ENCODE measurements at places on chromosomes 1 and 21.

DNA sequence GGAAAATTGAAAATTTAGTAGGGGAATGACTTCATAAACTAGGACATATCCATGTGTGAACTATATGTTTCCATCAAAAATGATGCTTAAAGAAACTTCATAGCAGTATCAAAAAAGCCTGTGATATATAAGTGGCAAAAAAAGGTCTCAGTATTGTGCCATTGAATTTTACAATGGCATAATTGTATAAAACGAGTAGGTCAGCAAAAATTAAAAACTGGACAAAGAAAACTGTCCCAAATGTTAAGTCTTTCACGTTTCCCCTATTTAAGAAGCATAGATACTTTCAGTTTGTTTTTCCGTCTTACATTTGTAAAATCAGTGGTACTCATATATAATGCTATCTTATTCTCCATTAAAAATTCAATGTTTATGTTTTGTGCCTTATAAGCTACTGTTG, 43.2 kb downstream of the LRRC8B start:
- DNase-seq, result no peak

- no peak for DNase-seq
These were observed 70.4 kb upstream of the TTLL7 start for GRCh38 chr1:84069236-84069845.

DNA sequence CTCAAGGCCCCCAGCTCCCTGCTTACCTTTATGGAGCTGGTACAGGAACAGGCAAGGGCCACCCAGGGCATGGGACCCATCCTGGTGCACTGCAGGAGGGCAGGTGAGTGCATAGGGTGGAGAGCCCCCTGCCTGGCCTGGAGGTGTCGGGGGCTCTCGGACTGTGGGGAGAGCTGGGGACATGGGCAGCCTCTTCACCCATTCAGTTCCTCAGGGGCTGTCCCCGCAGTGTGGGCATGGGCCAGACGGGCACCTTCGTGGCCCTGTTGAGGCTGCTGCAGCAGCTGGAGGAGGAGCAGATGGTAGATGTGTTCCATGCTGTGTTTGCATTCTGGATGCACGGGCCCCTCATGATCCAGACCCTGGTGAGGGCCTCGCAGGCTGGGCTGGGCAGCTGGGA, 7.3 kb upstream of the LGR6 start:
- no peak for DNase-seq

DNA sequence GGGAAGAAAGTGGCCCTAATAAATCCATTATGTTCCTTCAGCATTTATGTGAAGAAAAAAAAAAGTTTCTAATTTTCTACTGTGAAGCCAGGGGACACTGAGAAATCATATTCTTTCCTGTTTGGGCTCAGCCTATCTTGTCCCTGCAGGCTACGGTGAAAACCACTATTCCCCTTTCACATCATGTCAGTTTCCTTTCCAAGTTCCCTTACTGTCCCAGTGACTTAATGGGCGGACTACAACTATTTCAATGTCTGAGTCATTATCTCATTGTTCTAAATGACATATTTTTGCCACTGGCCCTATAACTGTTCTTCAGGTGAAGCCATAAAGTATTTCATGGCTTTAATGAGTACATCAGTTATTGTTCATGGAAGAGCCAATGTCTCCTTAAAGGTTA, 71.3 kb upstream of the BEND5 start:
- DNase-seq, result no peak

GRCh38 chr1:235887676-235888075, 21.0 kb upstream of the LYST start:
- no peak for DNase-seq

GRCh38 chr1:233725423-233725822, 111.5 kb downstream of the KCNK1 start:
- no peak for DNase-seq

DNA sequence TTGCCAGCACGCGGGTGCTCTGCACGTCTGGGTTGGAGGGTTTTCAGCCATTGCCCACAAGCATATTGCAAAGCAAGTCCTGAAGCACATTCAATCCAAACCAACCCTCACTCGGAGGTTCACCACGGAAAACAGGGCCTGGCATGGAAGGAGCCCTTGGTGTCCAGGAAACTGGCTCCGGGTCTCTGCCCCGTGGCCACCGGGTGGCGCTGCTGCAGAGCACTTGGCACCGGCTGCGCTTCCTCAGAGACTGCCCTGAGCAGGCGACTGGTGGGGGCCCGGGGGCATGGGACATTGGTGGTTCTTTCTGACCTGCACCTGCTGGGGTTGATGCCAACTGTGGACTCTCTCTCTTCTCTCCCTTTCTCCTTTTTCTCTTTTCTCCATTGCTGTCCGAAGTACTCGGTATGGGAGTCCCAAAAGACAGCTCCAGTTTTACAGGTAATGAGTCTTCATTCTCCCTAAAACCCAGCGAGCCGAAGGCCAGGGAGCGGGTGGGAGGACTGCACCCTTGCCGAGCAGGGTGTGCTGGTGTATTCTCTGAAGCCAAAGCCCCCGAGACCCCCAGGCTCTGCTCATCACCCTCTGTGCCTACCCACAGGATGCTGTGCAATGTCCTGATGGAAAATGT, 4.1 kb upstream of the KCNAB2 start:
- no peak for DNase-seq

Measured in muscle of arm (tissue), 14 donors.